NCI-H526 treated with DMSO at 0.1 percent for 48 hours (cell line): ENCODE measurements at places on chromosomes 2 and 18.

DNA sequence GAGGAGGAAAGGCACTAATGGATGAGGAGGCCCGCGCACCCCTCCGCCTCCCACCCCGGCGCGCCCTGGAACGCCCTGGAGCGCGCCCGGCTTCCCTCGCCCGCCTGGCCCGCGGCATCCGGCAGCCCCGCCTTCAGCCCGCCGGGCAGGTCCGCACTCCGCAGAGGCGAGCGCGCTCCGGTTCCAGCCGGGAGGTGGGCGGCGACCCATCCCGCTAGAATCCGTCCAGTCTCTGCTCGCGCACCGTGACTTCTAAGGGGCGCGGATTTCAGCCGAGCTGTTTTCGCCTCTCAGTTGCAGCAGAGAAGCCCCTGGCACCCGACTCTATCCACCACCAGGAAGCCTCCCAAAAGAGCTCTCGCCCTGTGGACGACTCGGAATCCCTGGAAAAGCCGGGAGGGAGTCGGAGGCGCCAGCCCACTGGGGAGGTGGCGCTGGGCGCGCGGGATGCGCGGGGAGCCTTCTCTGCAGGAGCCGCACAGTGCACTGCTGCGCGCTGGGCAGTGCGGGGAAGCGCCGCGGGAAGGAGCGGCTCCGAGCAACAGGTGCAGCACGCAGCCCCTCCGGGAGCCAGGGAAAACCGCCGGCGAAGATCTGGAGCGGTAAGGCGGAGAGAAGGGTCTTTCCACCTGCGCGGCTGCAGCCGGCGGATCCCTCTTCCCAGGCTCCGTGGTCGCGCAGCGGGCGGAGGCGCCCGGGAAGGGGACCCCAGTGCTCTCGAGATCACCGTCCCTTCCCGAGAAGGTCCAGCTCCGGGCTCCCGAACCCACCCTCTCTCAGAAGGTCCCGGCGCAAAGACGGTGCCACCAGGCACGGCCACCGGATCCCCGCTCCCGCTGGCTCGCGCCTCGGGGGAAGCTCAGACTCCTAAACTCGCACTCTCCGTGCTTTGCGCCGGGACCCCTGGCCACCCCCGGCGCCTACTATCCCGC lies at the start of gene GALR1:
GALR1 (plus strand) TSS at position 280 of the 932 bp plus-strand sequence. CDS start 701 bp downstream, outside the sequence.
- DNase-seq = no peak

- no peak for DNase-seq
These were observed 691.9 kb upstream of the TMEFF2 start for GRCh38 chr2:192886636-192887035.

DNA sequence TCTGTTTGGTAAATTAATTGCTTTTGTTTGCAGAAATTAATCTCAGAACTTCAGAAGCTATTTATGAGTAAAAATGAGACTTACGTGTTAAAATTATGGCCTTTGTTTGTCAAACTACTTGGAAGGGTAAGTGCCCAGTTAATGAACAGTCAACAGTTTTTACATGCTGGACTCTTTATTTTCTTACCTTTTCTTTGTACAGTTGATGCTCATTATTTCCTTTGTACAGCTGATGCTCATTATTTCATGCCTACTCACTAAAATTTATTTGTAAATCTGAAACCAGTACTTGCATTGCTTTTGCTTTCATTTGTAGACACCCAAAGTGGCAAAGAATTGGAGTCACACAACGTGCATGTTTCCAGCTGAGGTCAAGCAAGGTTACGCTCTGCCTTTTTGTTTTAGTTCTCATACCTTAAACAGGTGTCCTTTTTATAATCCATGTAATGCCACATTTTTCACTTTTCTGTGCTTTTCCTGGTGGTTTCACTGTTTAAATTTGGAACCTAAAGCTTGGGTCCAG lies 13.3 kb downstream of the RIF1 start:
- no peak for DNase-seq

GRCh38 chr2:207532676-207533075 lies 2.9 kb downstream of the CREB1 start:
- DNase-seq = no peak

DNA sequence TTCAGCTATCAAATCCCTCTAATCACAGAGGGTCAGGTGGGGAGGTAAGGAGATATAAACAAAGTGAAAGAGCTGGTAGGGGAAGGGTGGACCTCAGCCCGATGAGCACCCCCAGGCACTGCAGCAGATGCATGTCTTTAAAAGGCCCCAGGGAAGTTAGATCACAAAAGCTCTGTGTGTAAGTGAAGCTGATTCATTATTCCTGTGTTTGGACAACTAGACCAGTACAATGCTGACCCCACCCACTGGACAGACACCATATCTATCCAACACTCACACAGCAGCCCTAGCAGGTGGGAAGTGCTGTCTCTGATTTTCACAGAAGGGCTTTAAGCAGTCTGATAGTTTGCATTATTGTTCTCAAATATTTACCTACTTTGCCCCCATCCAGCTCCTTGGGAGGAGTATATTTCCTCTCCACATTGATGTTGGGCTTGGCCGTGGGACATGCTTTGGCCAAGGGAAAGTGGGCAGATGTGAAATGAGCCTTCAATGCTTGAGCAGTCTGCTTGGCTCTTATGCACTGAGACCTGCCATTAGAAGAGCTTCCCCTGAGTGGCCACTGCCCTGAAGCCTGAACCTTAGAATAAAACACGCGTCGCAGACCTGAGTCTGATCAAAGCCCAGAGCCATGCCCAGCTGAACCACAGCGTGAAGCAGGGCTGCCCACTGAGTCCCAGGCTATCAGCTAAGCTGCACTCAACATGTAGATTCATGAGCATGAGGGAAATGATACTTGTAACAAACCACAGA lies 111.4 kb downstream of the COPS8 start:
- no peak for DNase-seq

- no peak for DNase-seq
These were observed 42.1 kb downstream of the ZC3H6 start for GRCh38 chr2:112317303-112318158.

DNA sequence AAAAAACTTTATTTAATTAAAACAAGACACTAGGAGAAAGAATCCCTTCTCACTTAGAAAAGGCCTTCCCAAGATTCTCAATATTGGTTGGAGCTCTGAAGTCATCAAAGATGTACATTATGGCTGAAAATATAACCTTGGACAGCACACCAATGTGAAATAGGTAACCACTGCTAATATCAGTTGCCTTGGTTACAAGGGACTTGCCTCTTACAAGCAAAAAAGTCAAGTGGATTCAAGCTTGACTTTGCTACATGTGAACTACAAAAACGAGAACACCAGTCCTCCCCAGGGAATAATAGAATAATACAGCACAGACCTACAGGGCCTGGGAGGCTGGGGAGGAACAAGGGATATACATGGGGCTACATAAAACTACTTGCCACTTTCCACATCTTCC lies 46.1 kb downstream of the NABP1 start:
- DNase-seq = no peak

DNA sequence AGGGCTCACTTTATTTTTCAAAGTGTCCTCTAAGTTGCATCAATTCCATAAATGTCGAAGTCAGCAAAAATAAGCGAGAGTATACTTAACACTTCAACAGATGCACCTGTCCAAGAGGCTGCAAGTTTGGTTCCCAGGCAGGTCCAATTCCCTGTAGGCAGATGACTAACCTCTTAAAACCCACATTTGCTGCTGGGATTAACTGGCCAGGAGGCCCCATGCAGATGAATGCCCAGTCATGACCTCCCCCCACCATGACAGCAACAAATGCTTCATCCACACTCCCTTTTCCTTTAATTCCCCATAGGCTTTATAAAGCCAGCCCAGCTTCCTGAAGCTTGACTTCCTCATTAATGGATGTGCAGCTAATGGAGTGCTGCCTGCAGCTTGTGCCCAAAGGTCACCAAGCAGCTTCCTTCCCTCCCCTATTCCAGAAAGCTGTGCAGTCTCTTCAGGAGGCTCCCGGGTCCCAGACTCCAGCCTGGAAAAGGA lies 35.7 kb downstream of the REEP1 start:
- no peak for DNase-seq

DNA sequence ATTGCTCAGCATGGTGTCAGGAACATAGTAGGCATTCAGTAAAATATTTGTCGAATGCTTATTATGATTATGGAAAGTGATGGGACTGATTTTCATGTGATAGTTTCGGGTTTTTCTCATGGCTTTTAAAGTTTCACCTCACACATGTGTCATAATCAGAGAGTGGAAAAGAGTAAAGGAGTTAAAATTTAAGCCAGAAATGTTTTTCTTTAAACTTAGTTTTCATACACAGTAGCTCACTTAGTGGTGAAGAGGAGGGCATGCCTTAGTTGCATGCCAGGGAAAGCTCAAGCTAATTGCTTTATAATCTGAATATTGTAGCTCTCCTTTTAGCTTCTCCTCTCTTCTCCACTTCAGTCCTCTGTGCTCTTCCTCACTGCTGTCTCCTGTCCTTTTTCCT lies 38.0 kb downstream of the EHBP1 start:
- DNase-seq = no peak

DNA sequence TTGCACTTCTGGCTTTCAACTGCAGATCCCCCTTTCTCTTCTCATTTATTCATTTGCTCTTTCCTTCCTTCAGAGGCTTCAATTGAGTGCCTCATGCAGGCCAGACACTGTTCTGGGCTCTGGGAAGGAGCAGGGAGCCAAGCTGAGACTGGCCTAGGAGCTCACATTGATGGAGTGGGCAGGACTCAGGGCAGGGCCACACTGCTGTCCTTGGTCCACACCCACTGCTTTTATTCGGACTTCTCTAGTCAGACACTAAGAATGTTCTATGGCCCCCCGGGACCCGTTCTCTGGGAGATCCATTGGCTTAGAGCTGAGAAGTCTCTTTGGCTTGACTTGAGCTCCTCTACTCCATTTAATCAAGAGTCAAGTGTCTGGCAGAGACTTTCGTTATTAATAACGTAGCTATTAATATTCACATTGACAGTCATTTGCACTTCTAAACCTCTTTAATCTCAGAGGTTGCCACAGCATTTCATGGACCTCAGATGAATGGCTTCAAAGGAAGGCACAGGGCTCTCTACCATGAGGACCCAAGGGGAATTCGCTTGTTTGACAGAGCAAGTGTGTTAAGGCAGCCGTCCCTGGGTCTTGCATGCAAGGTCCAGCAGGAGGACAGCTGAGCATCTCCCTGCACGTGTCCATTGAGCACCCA lies 20.1 kb downstream of the SH3RF3 start:
- DNase-seq = no peak
